Foreskin keratinocyte (primary cell): ENCODE measurements at places on chromosomes 12 and 14.
A peak's percentile ranks its signal among the peaks of the same experiment; 100 is the strongest.

DNA sequence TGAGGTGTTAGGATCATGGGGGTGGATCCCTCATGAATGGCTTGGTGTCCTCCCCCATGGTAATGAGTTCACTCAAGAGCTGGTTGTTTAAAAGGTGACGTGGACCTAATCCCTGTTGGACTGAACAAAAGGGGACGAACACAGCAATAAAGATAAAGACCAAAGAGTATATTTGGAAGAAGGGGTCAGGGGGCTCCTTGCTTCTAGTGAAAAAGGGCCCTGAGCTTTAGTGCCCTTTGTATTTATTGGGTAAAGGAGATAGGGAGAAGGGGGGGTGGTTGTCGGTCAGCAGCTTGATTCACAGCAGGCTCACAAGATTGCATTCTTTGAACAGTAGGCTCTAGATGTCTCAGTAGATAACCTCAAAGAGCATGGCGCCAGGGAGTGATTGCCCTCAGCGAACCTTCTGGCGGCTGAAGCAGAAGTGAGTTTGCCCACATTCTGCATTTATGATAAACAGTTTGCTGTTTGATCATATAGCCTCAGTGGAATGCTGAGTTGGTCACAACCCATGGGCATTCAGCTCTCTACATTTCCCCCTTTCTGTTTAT, 25.9 kb upstream of the MAPKAPK5 start:
- no peak for DNase-seq

GRCh38 chr14:99632410-99633035, 12.4 kb upstream of the HHIPL1 start:
- no peak for DNase-seq

DNA sequence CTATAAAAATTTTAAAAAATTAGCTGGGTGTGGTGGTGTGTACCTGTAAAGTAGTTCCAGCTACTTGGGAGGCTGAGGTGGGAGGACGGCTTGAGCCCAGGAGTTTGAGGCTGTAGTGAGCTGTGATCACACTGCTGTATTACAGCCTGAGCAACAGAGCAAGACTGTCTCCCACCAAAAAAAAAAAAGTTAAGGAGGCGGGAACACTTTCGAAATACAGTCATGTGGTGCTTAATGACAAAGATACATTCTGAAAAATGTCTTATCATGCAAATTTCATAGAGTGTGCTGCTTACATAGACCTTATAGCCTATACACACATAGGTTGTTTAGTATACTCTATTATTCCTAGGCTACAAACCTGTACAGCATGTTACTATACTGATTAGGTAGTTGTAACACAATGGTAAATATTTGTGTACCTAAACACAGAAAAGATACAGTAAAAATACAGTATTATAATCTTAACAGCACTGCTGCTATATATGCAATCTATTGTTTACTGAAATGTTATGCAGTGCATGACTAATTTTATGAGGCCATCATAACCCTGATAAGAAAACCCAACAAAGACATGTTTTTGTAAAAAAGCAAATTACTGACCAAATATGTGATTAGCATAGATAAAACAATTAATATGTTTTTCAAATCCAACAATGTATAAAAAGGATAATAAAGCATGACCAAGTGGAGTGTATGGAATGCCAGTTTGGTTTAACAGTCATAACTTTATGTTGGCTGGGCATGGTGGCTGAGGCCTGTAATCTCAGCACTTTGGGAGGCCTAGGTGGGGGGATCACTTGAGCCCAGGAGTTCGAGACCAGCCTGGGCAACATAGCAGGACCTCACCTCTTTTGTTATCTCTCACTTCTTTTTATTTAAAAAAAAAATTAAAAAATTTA, 11.4 kb downstream of the EIF2S1 start:
- DNase-seq: no peak

- DNase-seq: peak; percentile 72
These were observed 72.4 kb upstream of the USP44 start for GRCh38 chr12:95623554-95624170.

DNA sequence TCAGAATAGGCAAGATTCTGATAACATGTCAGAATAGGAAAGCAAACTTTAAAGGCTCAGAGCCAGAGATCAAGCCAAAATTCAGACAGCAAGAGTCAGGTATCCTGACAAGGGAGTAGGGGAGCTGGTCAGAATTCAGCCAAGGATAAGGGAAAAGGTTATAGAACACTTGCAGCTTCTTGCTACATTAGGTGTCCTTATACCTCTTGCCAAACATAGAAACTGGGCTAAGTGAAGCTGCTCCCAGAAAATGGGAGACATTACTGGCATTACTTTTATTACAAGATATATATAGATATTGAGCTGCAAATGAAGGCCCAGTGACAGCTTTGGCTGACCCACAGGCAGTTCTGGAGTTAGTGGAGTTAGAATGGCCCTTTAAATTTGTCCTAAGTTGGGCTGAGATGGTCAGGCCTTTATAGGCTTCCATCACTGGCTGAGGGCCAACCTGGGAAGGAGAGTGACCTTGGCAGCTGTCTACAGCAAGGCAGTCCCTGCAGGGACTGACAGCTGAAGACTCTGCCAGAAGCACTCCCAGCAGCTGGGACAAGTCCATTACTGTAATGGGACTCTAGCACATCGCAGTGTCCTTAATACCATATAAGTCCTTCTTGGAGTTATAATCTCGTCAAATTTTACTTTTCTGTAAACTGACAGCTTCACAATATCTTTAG, 83.0 kb downstream of the LRRC9 start:
- no peak for DNase-seq

DNA sequence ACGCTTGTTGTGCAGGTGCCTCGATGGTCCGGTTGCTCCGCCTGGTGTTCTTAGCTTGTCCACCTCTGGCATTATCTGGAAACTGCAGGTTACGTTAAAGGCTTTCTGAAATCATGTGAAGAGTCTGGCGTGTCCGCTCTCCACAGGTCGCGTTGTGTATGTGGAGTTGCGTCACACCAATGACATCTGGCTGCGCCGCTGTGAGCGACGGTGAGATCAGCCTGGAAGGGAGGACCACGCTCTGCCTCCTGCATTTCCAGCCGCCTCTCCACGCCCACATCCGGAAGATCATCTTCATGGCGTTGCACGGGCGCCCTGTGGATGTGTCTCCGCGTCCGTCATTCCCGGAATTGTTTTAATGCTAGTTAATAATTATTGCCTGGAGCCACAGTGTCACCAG, 50.6 kb upstream of the GALNT9 start:
- DNase-seq: no peak

GRCh38 chr14:24279301-24280186, 8.1 kb upstream of the RABGGTA start:
- DNase-seq: peak; percentile 66

- DNase-seq: no peak
These were observed 299.6 kb downstream of the DPF3 start for GRCh38 chr14:72594099-72594901.

- no peak for DNase-seq
These were observed 3.7 kb upstream of the METAP2 start for GRCh38 chr12:95470300-95470699.

- DNase-seq: no peak
These were observed 39.3 kb downstream of the RAB35 start for GRCh38 chr12:120077260-120077659.
